ENCODE measurements at places on chromosomes 2 and 18. TPM values are rescaled to one million over a fixed set of nuclear protein-coding genes. Genes with fewer than 3 reads are reported as not detected.

The TRIM43 gene
- total RNA-seq, result not detected

The DSG4 gene
- total RNA-seq, result 0.09 TPM

The RUFY4 gene
- not detected for total RNA-seq

The RIT2 gene
- total RNA-seq, result not detected

The POTEC gene
- not detected for total RNA-seq

The DHRS9 gene
- 0.16 TPM for total RNA-seq

The ALPP gene
- total RNA-seq, result not detected

The POMC gene
- total RNA-seq, result 0.29 TPM

DNA sequence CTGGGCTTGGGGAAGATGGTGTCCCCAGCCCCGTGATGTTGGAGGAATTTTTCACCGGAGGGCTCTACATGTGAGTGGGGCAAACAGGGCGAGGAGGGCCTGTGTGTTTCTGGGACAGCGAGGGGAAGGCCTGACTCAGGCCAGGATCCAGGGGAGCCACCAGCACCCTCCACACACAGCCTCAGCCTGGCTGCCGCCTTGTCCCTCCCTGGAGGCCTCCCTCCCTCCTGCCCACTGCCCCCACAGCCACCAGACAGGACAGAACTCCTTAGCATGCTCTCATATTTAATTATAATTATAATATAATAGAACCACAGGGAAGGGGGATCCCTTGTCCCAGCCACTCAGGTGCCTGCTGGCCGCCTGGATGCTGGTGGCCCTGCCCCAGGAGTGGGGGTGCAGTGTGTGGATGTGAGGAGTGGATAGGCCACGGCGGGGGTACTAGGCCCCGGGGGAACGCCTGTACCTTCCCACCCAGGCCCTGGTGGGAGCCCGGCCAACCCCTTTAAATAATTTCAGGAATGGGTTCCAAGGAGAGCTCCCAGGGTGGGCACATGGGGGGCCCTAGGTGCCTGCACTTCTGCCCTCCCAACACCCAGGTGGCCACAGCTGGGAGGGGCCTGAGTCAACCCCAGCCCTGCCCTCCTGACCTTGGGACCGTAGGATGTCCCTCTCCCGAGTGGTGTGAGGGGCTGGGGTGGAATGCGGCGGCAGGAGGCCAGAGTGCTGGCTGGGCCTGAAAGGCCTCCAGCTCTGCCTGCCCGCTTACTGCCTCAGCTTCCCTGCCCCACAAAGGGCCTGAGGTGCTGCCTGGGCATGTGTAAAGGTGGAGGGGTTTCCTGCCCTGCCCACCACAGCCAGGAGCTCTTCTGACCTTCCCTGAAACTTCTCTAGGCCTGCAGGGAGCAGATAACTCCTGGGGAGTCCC, 8.8 kb downstream of the PDCD1 start:
- no peak for DNase-seq

DNA sequence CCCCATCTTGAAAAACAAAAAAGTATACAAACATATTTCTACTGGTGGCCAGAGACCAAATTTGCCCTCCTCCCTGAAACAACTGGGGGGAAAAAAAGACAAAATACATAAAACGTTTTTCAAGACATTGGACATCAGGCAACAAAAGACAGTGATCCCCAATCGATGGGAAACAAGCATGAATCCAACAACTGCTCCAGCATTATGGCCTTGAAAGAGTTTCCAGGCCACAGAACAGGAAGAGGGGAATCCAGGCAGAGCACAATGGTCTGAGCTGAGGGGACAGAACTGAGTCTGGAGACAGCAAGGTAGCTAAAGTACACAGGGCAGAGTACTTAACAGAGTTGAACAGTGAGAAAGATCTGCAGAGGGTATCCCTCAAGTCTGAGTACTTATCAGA, 4.4 kb downstream of the CCDC88A start:
- DNase-seq, result no peak

GRCh38 chr2:238915196-238915595, 67.3 kb downstream of the TWIST2 start:
- no peak for DNase-seq

DNA sequence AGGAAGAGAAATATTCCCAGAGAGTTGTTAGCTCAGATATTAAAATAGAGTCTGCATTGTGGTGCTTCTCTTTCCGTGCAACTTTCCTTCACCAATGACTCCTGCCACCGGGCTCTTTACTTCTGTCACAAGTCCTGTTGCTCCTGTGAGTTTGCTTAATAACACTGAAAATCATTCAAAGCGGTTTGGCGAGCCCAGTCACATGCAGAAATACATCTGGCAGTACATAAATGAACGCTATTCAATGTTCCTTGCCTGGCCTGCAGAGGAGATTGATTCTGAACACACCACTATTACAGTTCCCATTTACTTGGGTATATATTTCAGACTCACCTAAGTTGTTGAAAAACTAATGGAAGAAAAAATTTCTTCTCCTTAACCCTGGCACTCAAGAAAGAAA, 276.6 kb downstream of the ZNF521 start:
- DNase-seq, result no peak

DNA sequence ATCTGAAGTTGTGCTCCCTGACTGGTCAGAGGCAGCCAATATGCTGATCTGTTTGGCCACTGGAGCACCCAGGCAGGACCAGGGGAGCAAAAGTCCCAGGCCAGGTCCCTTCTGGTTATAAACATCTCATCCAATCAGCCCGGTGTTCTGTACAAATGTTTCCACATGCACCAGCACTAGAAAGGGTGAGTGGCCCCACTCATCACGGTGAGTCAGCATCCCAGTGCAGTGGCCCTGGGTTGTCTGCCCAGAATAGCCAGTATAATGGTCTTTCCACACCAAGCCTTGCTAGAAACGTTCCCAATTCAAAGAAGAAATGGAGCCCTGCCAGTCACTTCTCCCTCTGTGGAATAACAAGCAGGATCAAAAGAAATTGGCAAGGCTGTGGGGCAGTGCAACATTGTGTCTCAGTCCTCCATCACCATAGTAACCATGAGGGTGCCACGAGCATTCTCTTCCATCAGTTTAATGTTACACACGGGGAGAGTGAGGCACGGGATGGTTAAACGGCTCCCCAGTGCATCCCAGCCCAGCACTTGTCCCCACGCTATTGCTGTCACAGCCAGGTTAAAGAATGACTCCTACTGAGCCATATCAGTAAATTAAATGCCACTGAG, 174.9 kb downstream of the SEPTIN10 start:
- no peak for DNase-seq

- no peak for DNase-seq
These were observed 64.9 kb upstream of the WIPF1 start for GRCh38 chr2:174662459-174662858.

DNA sequence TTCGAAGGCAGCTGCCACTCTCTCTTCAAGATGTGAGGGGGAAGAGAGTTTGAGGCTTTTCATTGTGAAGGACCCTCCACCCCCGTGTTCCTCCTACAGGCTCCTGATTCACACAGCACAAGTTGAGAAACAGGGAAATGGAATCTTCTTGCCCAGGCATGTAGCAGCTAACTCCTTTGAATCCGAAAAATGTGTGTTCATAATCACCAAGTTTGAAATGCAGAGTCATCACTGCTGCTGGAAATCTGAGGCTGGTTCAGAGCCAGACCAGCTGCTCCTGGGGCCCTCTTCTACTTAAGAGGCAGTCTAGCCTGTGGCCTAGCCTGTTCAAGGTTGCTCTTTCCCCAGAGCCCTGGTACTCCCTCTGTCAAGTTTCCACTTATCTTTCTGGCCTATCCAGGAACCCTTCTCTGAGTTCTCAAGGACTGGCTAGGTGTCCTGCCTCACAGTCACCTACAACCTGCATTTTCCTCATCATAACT, 166.4 kb downstream of the TMEM247 start:
- DNase-seq, result no peak

DNA sequence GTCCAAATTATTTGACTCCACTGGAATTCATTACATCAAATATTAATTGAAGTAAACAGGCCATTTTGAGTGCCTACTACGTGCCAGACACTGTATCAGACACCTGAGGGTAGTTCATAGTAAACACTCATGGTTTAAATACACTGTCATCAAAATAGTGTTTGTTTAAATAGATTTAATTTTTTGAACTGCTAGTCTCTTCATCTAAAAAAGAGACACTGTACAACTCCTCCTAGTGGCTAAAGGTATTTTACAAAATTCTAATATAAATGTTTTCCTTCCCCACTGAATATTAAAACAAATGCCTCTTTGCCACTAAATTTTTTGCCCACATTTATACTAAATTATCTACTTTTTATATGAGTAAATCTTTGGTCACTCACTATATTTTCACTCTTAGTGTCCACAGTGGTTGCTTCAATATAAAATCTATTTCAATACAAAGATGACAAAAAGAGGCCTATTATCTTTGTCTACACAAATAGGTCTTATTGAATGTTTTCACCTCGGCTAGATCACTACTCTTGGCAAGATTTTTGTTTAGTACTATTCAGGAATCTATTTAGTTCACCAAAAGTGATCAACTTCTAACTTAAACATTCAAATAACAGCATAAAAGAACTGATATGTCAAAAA, 122.1 kb downstream of the TMEM247 start:
- DNase-seq, result no peak

GRCh38 chr2:138475277-138475776, 26.2 kb upstream of the SPOPL start:
- DNase-seq, result no peak

DNA sequence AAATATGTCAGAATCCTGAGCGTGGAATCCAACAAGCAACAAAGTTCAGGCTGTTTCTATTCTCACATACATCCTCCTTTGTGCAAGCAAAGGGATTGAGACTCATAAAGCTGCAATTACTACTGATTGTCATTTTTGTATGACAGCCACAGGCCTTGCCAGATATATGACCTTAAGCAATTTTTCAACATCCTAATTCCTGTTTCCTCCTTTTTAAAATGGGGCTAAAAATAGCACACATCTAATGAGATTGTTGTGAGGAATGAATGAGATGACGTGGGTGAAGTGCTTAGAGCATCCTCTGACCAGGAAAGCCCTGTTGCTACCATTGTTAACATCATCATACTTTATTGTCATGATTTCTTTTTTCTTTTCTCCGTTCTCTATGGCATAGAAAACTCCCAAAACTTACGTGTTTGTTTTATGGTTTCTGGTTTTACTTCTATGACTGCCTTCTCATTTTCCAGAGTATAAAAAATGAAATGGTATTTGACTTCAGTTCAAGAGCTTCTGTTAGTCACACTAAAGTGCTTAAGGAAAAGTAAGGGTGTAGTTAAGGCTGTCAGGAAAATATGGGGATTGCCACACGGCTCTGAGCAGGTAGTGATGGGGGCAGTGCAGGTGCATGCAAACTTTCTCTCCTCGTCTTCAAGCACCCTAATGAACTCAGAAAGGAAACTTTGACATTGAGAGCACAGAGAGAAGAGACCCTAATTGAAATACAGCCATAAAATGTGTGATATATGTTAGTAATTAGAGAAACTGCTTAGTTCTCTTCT, 590.6 kb upstream of the NETO1 start:
- DNase-seq, result no peak

DNA sequence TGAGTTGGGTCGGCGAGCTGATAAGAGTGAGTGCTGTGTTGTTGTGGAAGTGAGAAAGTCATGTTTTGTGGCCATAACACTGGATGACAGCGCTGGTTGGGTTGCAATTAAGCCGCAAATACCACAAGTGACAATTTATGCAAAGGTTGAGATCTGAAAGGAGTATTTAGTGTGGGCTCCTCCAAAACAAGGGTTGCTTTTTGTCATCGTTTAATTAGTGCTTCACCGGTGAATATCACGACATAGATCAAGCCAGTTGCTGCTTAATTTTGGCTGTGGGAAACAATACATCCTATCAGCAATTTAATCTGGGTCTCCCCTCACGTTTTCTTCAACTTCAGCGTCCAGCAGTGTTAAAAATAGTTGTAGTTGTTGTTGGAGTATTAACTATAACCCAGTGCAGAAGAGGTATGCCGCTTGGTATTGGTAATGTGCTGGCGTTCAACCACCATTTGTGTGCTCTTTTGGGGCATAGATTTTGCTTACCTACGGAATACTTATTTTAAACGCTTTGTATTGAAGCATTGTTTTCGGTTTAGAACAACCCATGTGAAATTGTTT, 662 bp downstream of the ACVR2A start:
- no peak for DNase-seq

GRCh38 chr2:138713069-138713496, 67.1 kb downstream of the NXPH2 start:
- no peak for DNase-seq

DNA sequence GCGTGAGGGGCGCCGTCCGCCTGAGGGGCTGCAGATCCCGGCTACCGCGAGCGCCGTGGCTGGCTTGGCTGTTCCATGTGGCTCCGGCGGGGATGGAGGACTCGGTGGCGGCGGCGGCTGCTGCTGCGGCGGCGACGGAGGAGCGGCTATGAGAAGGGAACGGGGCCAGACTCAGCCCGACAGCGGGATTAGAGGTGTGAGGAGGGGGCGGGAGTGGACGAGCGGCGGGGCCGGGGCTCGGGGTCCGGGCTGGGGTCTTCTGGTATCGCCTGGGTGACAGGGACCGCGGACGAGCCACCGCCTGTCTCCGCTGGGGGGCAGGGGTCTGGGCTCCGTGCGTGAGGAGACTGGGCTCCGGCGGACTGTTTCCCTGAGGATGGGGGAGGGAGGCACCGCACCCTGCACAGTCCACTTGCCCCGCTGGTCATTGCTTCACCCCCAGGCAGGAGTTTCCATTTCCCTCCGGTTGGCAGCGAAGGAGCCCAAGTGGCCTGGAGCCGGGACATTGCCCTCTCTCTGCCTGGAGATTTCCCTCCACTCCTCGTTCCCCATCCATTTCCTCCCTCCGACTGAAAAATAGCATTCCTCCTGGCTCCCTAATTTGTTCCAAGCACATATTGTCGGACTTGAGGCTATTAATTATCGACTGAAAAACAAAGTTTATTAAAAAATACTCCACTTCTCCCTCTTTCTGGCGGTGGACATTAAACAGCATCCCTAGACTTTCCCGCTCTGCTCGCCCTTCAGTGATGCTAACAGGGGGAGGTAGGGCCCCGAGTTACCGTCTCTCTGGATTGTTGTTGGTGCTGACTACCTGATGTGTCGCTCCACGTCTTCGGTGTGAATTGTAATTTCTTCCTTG, 577 bp downstream of the EHBP1 start:
- DNase-seq, result peak; percentile 40

DNA sequence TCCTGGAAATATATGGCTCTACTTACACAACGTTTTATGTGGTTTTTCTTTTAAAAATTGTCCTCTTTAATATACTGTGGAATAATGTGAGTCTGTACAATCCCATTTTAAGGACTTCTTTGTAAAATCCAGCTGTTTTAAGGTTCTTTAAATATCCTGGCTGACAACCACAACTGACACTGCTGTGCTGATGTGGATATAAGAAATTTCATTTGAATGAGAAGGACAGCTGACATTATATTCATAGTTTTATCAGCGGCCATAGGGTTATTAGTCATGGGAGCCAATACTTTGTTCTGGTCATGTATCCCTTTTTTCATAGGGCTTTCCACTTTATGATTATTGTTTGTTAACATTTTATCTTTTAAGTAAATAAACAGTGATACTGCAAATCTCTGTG, 169.5 kb downstream of the CAMKMT start:
- DNase-seq, result no peak

DNA sequence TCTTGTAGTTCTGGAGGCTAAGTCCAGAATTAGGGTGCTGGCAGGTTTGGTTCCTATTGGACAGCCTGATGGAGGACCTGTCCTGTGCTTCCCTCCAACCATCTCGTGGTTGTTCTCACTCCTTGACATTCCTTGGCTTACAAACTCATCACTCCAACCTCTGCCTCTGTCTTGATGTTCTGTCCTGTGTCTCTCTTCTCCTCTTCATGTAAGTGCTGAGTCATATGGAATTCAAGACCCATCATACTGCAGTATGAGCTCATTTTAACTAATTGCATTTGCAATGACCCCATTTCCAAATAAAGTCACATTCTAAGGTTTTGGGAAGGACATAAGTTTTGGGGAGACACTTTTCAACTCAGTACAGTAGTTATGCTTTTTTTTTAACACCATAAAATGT, 374.7 kb downstream of the TRIB2 start:
- no peak for DNase-seq

All from mesothelial cell of epicardium (in vitro differentiated cells).